ENCODE measurements at places on chromosomes 6 and 20. TPM values are rescaled to one million over a fixed set of nuclear protein-coding genes. Genes with fewer than 3 reads are reported as not detected.

The MAN1A1 gene
- 9.4 TPM for total RNA-seq

DNA sequence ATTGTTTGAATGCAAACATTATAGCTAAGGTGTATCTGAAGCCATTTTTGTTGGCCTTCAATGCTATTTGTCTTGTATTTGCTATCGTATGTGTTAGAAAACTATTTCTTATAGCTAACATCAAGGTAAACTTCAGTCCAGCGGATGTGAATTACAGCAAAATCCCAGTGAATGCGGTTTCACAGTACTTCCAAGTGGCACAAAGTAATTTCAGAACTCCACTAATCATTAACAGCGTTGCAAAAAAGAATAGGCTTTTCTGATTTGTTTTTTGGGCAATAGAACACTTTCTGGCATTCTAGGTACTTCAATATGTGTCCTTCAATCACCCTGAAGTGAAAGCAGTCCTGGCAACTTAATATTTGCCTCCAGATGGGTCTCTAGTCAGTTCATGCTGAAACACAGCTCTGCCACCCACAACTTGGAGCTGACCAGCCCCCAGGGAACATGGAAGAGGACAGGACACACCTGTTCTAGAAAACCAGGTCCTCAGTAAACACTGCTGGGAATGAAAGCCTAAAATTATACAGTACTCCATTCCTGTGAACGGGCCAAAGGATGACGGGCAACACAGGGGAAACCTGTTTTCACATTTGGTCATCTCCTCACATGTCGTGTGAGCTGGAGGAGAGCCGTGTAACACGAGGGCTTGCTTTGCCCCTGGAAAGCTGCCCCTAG is 9.7 kb upstream of the MRPS10 start:
- H3K4me1 ChIP-seq: no peaks in the 10 kb centered on the region
- H3K36me3 ChIP-seq: peaks cover 43% of the 10 kb centered on the region
- H3K27ac ChIP-seq: no peak overlapping the region
- DNase-seq: no peak
- no peaks in the 10 kb centered on the region for H3K27me3 ChIP-seq
- no peak overlapping the region for H3K4me3 ChIP-seq

DNA sequence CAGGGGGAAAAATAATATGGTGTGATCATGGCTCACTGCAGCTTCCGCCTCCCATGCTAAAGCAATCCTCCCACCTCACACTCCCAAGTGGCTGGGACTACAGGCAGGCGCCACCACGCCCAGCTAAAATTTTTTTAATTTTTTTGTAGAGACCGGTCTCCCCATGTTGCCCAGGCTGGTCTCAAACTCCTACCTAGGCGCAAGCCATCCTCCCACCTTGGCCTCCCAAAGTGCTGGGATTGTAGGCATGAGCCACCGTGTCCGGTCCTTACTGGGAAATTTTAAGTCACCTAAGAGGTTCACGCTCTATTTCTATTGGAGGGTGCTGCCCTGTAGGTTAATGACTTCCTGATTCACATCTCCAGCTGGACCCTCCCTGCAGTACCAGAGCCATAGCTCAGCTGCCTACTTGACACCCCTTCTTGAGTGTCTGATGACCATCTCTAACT is 626 bp upstream of the CDK5RAP1 start:
- peak overlapping the region; percentile 99 for H3K4me3 ChIP-seq
- H3K27ac ChIP-seq: no peak overlapping the region
- peaks cover 1% of the 10 kb centered on the region for H3K36me3 ChIP-seq
- peaks cover 36% of the 10 kb centered on the region for H3K4me1 ChIP-seq
- no peak for DNase-seq

The SIRPD gene
- total RNA-seq: 0.25 TPM

- no peak overlapping the region for H3K4me3 ChIP-seq
- no peak overlapping the region for H3K27ac ChIP-seq
- H3K4me1 ChIP-seq: peaks cover 11% of the 10 kb centered on the region
- H3K27me3 ChIP-seq: no peaks in the 10 kb centered on the region
- no peak for DNase-seq
- H3K36me3 ChIP-seq: no peaks in the 10 kb centered on the region
Measured at GRCh38 chr20:25481235-25481917, 73.9 kb downstream of the GINS1 start.

The GPLD1 gene
- 1.5 TPM for total RNA-seq

- H3K36me3 ChIP-seq: no peaks in the 10 kb centered on the region
- no peaks in the 10 kb centered on the region for H3K4me1 ChIP-seq
- peaks cover 3% of the 10 kb centered on the region for H3K27me3 ChIP-seq
- DNase-seq: no peak
Measured at GRCh38 chr6:52820198-52820597, 16.6 kb upstream of the GSTA1 start.

The LY86 gene
- 3.6 TPM for total RNA-seq

The SAPCD1 gene
- total RNA-seq: 10.7 TPM

The CFAP206 gene
- not detected for total RNA-seq

- no peaks in the 10 kb centered on the region for H3K36me3 ChIP-seq
- no peak overlapping the region for H3K27ac ChIP-seq
- no peak overlapping the region for H3K4me3 ChIP-seq
- no peaks in the 10 kb centered on the region for H3K27me3 ChIP-seq
Measured at GRCh38 chr6:151627689-151628444, 134.1 kb downstream of the CCDC170 start.

The FNDC11 gene
- 0.70 TPM for total RNA-seq

DNA sequence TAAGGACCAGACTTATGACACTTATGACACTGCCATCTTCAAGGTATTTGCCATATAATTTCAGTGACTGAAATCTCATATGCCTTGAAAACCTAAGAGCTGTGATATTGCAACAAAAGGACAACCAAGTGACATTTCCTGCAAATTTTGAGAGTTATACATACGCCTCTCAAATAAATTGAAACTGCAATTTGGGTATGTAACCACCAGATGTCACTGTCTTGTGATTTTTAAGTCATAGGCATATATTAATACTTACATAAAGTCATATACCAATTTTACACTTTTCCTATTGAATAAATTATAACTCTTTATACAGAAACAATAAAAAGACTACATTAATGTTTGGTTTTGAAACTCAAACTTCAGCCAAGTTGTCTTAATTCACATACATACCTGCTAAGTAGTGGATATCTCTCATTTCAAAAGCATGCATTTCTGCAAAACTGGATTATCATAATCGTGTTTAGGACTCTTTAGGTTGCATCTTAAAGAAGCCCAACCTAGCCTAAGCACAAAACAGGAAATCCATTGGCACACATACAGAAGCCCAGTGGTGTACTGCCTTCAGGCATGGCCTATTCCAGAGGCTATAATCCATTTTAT is 180.2 kb downstream of the PACRG start:
- H3K4me1 ChIP-seq: no peaks in the 10 kb centered on the region
- H3K27me3 ChIP-seq: no peaks in the 10 kb centered on the region
- H3K4me3 ChIP-seq: no peak overlapping the region

DNA sequence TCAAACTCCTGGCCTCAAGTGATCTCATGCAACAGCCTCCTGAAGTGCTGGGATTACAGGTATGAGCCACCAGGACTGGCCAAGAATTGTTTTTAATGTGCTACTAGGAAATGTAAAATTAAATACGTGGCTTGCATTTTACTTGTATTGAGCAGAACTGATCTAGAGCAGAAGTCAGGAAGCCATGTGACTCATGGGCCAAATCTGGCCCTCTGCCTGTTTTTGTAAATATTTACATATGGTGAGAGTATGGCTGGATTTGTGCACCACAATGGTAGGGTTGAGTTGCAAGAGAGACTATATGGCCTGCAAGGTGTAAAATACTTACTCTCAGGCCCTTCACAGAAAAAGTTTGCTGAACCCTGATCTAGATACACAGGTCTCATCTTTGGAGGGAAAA is 75.8 kb downstream of the LAMP5 start:
- H3K27ac ChIP-seq: no peak overlapping the region
- no peaks in the 10 kb centered on the region for H3K4me1 ChIP-seq
- no peak for DNase-seq
- H3K4me3 ChIP-seq: no peak overlapping the region
- no peaks in the 10 kb centered on the region for H3K36me3 ChIP-seq

DNA sequence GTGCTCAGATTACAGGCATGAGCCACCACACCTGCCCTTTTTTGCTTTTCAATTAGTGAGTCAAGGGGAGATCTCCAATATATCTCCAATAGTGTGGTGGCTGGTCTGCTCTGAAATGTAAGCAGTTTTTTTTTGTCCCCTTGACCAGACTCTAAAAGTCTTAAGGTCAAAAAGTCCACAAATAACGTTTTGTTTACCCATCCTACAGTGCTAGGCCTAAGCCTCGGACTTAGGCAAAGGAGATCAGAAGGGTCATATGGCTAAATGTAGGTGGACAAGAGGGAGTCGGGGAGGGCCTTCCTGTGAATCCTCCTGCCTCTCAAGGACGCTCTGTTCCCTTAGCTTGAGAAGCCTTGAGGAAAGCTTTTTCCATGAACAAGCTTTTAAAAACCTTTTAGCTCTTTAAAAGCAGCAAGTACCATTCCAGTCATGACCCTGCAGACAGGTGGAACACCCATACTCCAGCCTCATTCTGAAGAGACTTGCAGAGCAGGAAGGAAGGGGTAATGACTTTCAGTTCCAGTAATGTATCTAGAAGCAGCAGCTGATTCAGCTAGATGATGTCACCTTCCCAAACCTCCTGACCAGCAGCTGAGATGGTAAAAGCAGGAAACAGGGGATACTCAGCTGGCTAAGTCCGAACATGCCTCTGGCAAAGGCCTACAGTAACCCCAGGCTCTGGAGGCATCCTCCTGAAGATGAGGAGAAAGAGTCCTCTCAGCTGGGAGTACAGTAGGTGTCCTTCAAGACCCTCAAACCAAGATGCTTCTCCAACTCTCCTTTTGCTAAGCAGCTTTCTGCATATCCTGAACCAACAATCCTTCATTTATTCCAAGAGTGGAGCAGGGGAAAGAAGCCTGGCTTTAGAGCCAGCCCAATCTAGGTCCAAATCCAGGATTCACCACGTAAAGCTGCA is 23.6 kb downstream of the BCL2L1 start:
- H3K36me3 ChIP-seq: peaks cover 16% of the 10 kb centered on the region
- no peak overlapping the region for H3K4me3 ChIP-seq
- peak overlapping the region; percentile 41 for H3K27ac ChIP-seq
- H3K27me3 ChIP-seq: no peaks in the 10 kb centered on the region

The PLAGL1 gene
- total RNA-seq: 3.5 TPM

The NFATC2 gene
- 73.9 TPM for total RNA-seq

The PHACTR3 gene
- not detected for total RNA-seq

GRCh38 chr20:40489886-40490285 is 199.2 kb downstream of the MAFB start:
- no peaks in the 10 kb centered on the region for H3K36me3 ChIP-seq
- H3K4me3 ChIP-seq: no peak overlapping the region
- no peak for DNase-seq
- no peaks in the 10 kb centered on the region for H3K4me1 ChIP-seq

The OPN5 gene
- not detected for total RNA-seq

The BEND6 gene
- total RNA-seq: not detected
